ENCODE measurements at places on chromosomes 2 and 18.

DNA sequence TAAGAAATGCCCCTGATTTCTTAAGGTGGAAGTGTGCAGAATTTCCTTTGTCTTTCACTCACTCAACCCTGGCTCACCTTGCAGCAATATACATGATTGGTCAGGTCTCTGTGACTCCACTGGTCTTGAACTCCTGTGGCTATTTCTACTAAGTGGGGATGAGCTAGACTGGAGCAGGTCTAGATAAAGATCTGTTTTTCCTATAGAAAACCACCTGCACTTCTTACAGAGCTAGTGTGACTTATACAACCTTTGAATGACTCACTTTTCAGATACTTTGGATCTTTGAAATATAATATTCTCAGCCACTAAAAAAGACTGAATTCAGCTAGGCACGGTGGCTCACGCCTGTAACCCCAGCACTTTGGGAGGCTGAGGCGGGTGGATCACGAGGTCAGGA lies 98.5 kb upstream of the KCTD1 start:
- no peak for DNase-seq

DNA sequence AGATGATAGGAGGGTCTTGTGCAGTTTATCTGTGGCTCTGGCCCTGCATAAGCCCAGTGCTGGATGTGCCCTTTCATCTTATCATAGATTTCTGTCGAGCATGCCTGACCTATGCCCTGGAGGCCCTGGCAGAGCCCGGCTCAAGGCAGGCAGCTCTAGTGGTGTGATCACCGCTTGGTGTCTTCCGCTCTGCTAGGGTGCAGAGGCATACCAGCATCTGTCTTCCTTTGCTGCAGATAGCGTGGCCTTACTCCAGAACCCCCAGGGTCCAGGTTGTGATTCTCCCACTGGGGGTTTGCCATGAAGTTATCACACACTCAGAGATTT lies 13.7 kb upstream of the TRAF3IP1 start:
- DNase-seq = no peak

DNA sequence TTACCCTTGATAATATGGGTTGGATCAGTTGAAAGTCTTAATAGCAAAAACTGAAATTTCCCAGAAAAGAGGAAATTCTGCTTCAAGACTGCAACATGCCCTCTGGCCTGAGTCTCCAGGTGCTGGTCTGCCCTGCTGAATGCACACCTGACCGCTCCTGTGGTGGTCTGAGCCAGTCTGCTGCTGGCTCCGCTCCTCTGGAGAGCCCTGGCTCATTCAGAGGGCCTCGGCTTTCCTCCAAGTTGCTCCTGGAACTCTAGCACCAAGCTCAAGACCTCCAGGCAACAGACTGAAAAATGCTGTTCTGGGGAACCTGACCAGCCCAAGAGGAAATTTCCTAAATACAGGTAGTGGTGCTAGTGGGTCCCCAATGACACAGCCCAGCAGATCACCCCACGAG lies 64.8 kb downstream of the DIPK1C start:
- no peak for DNase-seq

DNA sequence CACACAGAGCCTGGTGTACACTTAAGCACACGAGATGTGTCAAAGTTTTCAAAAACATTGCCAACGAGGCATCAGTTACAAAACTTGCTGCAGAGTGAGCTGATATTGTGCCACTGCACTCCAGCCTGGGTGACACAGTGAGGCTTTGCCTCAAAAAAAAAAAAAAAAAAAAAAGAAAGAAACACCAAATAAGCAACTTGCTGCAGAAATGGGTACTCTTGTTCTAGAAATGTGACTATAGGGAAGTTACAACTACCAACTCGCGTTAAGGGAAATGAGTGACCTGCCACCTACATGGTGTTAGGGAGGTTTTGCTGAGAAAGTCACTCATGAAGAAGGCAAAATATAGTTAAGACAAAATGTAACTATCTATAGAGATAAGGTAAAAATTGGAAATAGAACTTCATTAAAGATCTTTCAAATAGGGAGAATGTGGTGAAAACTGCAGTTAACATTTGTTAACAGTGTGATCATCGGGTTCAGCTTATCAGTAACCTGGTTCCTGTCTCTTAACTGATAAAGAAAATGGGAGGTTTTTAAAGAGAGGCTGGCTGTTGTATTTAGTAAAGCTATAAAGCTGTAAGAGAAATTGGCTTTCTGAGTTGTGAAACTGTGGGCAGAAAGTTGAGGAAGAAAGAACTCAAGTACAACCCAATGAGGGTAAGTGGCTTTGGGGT lies at the start of gene IL1RL1:
Gene IL1RL1, plus strand, starts transcription at position 600 of the 677 bp plus-strand sequence. CDS start 26,702 bp downstream, outside the sequence.
- no peak for DNase-seq

DNA sequence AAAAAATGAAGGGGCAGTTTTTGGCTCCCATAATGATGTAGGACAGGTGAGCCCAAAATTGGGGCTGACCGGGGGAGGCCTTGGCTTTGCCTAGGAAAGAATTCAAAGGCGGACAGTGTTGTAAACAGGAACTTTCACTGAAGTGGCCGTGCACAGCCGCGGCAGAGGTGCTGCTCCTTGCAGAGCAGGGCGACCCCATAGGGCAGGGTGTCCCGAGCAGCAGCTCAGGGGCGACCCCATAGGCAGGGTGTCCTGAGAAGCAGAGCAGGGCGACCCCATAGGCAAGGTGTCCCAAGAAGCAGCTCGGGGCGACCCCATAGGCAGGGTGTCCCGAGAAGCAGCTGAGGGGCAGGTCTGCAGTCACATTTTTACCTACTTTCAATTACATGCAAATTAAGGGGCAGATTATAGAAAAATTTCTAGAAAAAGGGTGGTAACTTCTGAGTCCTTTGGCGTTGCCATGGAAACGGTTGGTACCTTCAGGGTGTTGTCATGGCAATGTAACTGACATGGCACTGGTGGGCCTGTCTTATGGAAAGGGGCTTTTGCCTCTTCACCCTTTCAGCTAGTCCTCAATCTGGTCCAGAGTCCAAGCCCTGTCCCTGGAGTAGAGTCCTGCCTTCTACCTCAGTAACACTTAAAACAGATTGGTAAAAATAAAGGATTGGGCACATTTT lies 134.5 kb downstream of the FBXO15 start:
- no peak for DNase-seq

GRCh38 chr2:86035376-86035882 lies 70.3 kb downstream of the POLR1A start:
- no peak for DNase-seq

GRCh38 chr2:235010117-235010714 lies 58.4 kb downstream of the SH3BP4 start:
- DNase-seq = no peak

GRCh38 chr2:180184506-180184905 lies 177.4 kb upstream of the CWC22 start:
- no peak for DNase-seq

DNA sequence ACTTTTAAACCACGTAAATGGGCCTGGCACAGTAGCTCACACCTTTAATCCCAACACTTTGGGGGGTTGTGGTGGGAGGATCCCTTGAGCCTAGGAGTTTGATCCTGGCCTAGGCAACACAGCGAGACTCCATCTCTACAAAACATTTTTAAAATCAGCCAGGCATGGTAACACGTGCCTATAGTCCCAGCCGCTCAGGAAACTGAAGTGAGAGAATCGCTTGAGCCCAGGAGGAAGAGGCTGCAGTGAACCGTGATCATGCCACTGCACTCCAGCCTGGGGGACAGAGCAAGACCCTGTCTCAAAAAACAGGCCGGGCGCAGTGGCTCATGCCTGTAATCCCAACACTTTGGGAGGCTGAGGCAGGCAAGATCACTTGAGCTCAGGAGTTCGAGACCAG lies 12.2 kb downstream of the ROCK1 start:
- DNase-seq = no peak

DNA sequence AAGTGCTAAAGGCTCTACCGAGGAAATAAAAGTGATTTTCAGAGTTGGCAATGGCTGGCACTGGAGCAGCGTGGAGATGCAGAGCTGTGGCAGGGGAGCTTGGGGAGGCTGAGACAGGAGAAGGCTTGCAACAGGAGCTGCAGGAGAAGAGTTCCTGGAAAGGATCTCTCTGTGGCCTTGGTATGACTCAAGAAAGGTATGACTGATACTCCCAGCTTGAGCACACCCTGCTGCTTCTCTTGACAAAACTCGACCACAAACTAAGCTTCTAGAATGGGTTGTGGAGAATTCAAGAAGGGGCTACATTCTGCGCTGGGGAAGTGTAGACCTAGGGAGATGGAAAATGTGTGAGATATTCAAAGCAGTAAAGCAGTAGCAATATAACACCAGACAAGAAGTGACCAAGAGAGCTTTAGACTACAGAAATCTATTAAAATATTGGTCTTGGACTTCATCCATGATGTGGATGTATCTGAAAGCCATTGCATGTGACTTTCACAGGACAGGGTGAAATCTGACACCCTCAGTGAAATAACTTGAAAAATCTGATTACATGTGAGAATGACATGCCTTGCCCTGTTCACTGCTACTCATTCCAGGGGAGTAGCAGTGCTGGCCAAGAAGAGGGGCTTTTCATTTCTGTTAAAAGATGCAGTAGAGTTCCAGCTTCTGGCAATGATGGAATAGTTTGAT lies 41.5 kb downstream of the SUCLG1 start:
- no peak for DNase-seq

DNA sequence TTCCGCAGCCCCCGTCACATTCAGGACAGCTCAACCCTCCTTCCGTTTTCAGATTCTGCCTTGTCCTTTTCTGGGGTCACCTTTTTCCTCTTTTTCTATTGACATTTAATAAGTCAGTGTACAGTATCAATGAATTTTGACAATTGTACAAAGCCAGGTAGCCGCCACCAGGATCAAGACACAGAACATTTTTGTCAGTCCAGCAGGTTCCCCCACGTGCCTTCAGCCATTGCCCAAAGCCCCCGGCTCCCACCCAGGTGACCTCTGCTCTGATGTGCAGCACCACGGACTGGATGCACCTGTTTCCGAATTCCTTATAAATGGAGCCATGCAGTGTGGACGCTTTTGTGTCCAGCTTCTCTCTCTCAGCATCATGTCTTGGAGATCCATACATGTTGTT lies 30.0 kb downstream of the CROCC2 start:
- no peak for DNase-seq

- no peak for DNase-seq
Measured at GRCh38 chr2:176074919-176075425, 8.8 kb downstream of the EVX2 start.

DNA sequence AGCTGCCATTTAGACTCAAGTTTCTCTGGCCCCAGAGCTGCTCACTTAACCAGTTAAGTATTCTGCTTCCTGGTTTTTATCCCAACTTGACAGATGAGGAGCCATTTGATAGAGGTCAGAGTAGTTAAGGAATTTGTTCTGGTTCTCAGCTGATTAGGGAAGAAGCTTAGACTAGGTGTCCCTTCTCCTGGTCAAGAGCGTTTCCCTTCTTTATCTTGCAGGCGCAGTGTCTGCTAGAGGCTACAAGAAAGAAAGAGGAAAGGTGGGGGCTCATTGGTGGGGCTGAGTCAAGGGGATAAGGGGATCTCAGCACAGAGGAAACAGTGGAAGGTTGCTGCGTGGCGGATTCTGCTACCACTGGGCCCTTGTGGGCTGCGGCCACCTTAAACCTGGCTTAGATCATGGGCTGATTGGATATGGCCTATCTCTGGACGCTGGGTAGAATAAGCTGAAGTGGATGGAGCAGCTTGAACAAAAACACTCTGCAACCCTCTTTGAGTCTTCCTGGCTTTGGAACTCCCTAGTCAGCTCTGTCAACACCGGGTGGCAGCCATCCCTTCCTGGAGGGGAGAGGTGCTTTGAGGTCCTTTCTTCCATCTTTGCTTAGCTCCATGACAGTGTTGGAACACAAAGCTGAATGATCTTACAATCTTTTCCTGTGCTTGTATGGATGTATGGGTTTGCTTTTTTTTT lies 70.8 kb downstream of the QPCT start:
- DNase-seq = no peak

DNA sequence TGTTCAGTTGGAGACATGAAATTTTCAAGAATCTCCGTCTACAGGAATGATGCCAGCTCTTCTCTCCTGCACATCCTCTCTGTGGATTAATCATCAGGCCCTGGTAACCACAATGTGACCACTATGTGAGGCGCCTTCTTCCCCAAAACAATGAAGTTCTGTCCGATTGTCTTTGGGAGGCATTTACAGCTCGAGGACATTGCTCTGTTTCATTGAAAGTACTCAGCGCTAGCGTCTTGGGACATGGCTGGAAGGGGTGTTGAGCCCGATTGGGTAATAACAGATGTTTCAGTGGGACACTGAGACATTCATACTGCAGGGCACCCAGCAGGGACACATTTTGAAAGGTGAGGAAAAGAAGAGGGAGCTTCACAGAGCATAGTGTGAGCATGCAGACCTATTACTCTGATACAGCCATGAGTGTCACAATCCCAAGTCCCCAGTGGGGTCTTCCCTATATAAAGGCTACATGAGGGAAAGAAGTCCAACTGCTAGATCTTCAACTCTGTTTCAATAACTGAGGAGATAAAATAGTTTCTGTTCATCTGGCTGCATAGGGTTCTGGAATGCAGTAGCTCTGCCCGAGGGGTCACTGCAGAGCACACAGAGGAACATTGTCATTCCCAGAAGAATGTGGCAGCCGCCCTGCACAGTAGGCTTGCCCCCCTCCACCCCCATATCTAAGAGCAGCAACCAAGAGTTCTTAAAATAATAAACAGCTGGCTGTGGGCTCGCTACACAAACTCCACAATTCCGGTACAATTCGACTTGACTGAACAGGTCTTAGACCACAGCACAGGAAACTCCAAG lies 237.3 kb downstream of the OSR1 start:
- no peak for DNase-seq

- no peak for DNase-seq
Measured at GRCh38 chr18:26405190-26405801, 143.1 kb downstream of the KCTD1 start.

DNA sequence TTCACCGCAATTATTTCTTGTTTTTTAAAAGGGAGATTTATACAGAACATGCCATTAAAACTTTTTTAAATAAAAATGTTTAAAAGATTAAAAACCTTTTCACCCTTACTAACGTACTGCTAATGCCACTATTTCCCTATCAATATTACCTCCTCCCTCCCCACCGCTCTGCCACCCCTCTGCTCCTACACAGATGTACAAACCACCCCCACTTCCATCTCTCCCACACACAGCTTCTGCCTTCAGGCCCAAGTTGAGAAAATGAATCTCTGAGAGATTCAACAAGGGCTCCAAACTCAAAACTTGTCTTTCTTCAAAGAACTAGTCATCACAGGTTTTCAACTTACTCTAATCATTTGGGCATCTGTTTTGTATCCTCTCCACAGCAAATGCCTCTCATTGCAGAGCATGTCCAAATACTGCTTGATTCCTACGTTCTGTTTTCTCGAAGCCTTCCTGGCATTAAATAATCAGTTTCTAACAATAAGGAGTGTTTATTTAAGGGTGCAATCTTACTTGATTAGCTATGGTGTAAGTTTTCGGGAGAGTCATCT lies 32.1 kb downstream of the FARSB start:
- DNase-seq = no peak

DNA sequence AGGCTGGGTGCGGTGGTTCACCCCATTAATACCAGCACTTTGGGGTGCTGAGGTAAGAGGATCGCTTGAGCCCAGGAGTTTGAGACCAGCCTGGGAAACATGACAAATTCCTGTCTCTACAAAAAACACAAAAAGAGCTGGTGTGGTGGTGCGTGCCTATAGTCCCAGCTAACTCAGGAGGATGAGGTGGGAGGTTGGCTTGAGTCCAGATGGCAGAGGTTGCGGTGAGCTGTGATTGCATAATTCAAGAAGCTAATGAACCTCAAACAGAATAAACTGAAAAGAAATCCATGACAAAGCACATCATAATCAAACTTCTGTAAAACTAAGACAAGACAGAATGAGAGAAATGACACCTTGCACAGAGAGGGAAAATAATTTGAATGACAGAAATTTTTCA lies 54.8 kb downstream of the SEMA4F start:
- no peak for DNase-seq
